Testis (tissue), 5 donors: ENCODE measurements at places on chromosomes 1 and 21. TPM values are rescaled to one million over a fixed set of nuclear protein-coding genes. Genes with fewer than 3 reads are reported as not detected.

GRCh38 chr1:42152119-42152518 is 1.1 kb upstream of the GUCA2B start:
- H3K4me1 ChIP-seq: no peaks in the 10 kb centered on the region
- no peak overlapping the region for H3K4me3 ChIP-seq
- H3K27me3 ChIP-seq: no peaks in the 10 kb centered on the region
- no peaks in the 10 kb centered on the region for H3K36me3 ChIP-seq
- DNase-seq: no peak

DNA sequence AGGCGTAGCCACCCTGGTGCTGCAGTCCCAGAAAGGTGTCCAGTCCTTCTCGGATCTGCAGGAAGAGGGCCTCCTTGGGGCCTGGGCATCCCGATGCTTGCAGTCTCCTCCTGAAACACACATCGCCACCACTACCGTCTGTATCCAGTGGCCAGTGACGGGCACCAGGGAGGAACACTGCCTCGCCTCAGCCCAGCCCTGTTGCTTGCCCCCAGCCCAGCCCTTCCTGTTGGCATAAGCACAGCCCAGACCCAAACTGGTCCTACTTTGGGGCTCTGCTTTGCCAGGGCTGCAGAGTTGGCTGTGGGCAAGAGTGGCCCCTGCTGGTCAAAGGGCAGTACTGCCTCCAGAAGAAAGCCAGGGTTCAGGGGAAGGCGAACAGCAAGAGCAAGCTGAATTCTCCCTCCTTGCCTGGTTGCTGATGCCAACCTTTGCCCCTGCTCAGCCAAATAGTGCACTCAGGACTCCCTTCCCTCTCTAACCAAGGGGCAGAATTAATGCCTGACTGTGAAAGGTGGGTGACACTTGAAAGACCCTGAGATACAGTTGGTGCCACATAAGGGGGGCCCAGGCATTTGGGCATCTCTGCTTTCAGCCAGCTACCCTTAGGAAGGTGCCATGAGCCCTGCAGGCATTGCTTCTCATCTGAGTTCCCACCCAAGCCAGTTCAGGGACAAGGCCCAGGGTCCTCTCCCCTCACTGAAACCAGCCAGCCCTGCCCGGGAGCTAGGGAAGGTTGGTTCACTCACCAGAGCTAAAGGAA is 11.1 kb upstream of the ARHGEF2 start:
- H3K27ac ChIP-seq: no peak overlapping the region
- no peaks in the 10 kb centered on the region for H3K36me3 ChIP-seq
- peak; percentile 72 for DNase-seq
- no peak overlapping the region for H3K4me3 ChIP-seq

- no peak overlapping the region for H3K27ac ChIP-seq
- H3K4me3 ChIP-seq: no peak overlapping the region
- peaks cover 10% of the 10 kb centered on the region for H3K4me1 ChIP-seq
- H3K36me3 ChIP-seq: no peaks in the 10 kb centered on the region
Observed at GRCh38 chr21:38905328-38905727, 99.6 kb downstream of the ETS2 start.

DNA sequence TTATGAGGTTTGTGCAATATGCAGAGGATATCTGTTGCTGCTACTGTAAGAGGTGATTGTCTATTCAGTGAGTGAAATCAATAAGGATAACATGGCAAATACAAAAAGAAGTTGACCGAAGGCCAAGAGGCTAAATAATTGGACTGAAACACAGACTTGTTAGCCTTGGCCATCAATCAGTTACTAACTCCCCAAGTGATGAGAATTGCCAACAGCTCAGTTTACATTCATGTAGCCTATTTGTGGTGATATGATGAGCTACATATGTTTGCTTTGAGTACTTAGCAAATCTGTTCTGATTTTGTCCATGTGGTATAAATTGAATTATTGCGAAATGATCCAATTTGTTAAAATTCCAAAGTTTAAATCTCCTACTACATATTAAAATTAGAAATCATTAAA is 68.6 kb upstream of the VAV3 start:
- H3K36me3 ChIP-seq: no peaks in the 10 kb centered on the region
- no peak overlapping the region for H3K4me3 ChIP-seq
- H3K27ac ChIP-seq: no peak overlapping the region
- no peaks in the 10 kb centered on the region for H3K4me1 ChIP-seq
- H3K27me3 ChIP-seq: no peaks in the 10 kb centered on the region
- no peak for DNase-seq

- DNase-seq: no peak
- H3K4me1 ChIP-seq: no peaks in the 10 kb centered on the region
- no peak overlapping the region for H3K4me3 ChIP-seq
- no peak overlapping the region for H3K27ac ChIP-seq
- H3K36me3 ChIP-seq: no peaks in the 10 kb centered on the region
- H3K27me3 ChIP-seq: no peaks in the 10 kb centered on the region
Observed at GRCh38 chr1:230518511-230518910, 92.4 kb upstream of the PGBD5 start.

DNA sequence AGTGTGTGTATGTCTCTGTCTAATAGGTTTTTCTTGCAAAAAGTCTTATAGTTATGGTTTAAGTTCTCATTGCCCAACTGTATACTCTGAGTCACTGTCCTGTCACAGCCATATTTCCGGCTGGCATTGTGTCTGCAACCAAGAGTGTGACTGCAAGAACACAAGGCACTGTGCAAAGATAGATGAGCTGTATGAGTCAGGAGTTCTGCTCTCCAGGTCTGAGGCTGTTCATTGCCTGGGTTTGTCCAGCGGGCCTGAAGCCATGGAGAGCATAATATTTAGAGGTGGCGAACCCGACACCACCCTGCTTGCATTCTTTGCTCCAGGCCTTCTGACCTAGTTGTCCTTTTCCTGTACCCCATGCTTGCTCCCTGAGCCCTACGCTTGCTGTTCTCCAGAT is 50.9 kb upstream of the CNIH3 start:
- H3K36me3 ChIP-seq: no peaks in the 10 kb centered on the region
- H3K27me3 ChIP-seq: no peaks in the 10 kb centered on the region
- no peak for DNase-seq
- H3K4me3 ChIP-seq: no peak overlapping the region
- H3K4me1 ChIP-seq: no peaks in the 10 kb centered on the region

DNA sequence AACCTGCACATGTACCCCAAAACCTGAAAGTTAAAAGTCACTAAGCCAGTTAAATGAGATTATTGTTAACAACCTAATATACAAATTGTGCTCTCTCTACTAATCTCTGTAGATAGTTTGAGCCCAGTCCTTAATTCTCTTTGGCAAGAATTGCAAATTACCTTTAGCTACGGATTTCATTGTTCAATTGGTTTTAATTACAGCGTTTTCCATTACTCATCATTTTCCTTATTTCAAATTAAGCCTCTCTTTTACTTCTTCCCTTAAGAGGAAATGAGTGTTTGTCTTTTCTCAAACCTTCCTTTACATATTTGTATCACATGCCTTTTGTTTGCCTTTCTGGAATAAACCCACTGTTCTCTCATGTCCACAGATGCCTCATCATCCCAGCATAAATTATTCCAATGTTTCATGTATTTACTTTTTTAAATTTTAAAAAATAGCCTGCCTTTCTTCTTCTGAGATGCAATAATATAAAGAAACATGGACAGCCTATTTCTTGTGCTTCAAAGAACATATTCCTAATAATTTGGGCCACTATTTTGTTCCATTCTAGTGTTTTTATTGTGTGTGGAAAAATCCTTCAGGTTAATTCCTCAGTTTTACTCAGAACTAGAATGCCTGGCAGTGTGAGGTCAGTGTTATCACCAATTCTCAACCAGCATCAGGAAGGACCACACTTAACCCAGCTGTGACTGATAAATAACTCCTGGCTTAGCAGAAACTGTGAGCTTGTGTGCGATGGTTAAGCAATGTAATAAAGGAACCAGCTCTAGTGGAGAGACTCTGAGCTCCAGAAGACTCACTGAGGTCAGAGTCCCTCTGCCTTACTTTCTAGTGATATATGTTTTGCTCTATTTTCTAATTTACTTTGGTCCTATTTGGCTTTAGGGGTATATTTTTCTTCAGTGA is 600.5 kb downstream of the LTN1 start:
- H3K27ac ChIP-seq: no peak overlapping the region
- no peak overlapping the region for H3K4me3 ChIP-seq
- no peak for DNase-seq
- H3K36me3 ChIP-seq: no peaks in the 10 kb centered on the region
- no peaks in the 10 kb centered on the region for H3K4me1 ChIP-seq

GRCh38 chr1:58067082-58067481 is 479.4 kb downstream of the OMA1 start:
- no peaks in the 10 kb centered on the region for H3K36me3 ChIP-seq
- peaks cover 5% of the 10 kb centered on the region for H3K4me1 ChIP-seq
- H3K27me3 ChIP-seq: no peaks in the 10 kb centered on the region
- H3K4me3 ChIP-seq: no peak overlapping the region
- no peak overlapping the region for H3K27ac ChIP-seq

DNA sequence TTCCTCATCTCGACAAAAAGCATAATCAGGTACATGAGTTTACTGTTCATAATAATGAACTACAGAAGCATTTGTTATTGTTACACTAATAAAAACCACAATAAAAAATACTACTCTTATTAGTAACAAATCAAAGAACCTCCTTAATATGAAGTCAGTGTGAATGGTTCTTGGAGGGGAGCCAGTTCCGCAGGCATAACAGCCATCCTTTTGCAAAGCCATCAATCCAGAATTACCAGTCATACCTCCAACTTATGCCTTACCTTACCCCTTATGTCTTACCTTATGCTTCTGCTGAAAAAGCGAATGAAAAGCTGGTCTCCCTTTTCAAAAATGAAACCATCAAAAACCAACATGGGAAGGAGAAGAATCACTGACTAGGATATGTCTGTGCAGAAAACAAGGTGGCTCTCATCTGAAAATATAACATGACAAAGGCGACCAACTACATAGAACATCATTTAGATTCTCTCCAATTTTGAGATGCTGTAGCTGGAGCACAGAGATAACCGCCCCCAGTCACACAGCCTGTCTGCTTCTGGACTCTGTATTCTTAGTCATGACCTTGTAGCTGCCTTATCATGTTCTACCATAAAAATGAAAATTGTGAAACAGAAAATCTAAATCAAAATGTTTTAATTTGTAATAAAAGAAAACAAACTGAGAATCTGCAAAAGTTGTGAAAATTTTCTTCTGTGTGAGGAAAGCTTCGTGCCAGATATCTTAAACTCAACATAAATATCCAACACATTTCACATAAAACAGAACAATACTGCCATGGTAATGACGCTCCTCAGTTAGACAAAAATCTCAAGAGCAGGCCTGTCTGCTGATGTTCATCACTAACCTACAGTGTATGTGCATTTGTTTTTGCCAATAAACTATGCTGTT is 438.2 kb downstream of the SMYD3 start:
- no peaks in the 10 kb centered on the region for H3K27me3 ChIP-seq
- H3K4me1 ChIP-seq: no peaks in the 10 kb centered on the region
- H3K36me3 ChIP-seq: no peaks in the 10 kb centered on the region
- no peak overlapping the region for H3K4me3 ChIP-seq
- no peak for DNase-seq

DNA sequence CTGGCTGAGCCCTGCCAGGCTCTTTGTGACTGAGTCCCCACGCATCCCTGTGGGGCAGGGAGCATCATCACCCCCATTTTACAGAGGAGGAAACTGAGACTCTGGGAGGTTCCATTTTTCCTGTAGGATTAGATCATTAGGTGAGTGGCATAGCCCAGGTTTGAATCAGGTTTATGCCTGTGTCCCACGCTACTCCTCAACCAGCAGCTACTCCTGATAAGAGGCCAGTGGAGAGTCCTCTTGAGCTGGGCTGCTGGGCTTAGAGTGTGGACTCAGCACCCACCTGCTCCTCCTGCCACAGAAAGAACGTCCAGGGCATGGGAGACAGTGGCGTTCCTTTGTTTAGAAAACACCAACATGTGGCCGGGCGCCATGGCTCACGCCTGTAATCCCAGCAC is 30.7 kb downstream of the TNFRSF1B start:
- no peaks in the 10 kb centered on the region for H3K4me1 ChIP-seq
- DNase-seq: no peak
- no peaks in the 10 kb centered on the region for H3K27me3 ChIP-seq

- DNase-seq: peak; percentile 45
- no peaks in the 10 kb centered on the region for H3K4me1 ChIP-seq
- H3K4me3 ChIP-seq: peak overlapping the region; percentile 53
- H3K36me3 ChIP-seq: no peaks in the 10 kb centered on the region
Observed at GRCh38 chr1:86110451-86111129, 46.0 kb downstream of the COL24A1 start.

DNA sequence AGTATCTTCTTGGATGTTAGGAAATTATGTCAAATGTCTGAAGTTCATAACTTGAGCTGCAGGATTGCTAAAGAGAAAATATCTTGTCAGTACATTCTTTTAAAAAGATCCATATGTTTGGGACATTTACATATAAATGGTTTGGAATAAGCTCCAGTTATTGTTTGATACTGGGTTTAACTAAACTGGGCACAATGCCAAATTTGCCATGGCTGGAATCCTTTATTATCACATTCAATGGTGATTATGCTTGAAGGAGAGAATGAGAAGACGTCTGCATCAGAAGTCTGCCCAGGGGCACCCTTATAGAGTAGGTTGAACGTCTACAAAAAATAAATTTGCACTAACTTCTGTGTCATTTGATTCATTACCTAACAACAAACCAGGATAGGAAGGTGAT is 652.5 kb downstream of the AMY1C start:
- no peak overlapping the region for H3K27ac ChIP-seq
- no peaks in the 10 kb centered on the region for H3K36me3 ChIP-seq
- no peak overlapping the region for H3K4me3 ChIP-seq

DNA sequence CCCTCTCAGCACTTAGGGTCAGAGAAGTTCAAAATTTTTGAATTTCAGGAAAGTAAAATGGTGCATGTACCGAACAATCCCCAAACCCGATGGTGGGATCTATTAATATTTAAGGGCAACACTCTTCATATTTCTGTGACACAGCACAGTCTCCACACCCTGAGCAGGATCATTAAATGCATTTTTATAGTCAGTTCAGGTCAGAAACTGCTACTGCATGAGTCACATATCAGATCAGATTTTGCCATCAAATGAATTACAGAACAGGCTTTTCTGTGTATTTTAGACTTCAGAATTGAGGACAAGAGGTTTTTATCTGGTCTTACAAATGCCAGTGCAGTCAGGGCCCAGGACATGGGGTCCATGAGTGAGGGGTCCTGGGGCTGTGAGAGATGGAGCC is 79.2 kb downstream of the RIPK4 start:
- H3K4me1 ChIP-seq: no peaks in the 10 kb centered on the region
- DNase-seq: no peak
- no peak overlapping the region for H3K4me3 ChIP-seq
- H3K27me3 ChIP-seq: no peaks in the 10 kb centered on the region
- no peaks in the 10 kb centered on the region for H3K36me3 ChIP-seq
- no peak overlapping the region for H3K27ac ChIP-seq

- DNase-seq: peak; percentile 76
- H3K27ac ChIP-seq: no peak overlapping the region
- H3K4me3 ChIP-seq: peak overlapping the region; percentile 53
- no peaks in the 10 kb centered on the region for H3K4me1 ChIP-seq
Observed at GRCh38 chr1:20343149-20343937, 52.7 kb downstream of the VWA5B1 start.

- H3K4me1 ChIP-seq: no peaks in the 10 kb centered on the region
- H3K27me3 ChIP-seq: no peaks in the 10 kb centered on the region
- H3K27ac ChIP-seq: no peak overlapping the region
- H3K36me3 ChIP-seq: no peaks in the 10 kb centered on the region
Observed at GRCh38 chr21:44919913-44920693, 596 bp downstream of the ITGB2 start.

CTNNBIP1 gene
- 48.1 TPM for total RNA-seq

JAM2 gene
- total RNA-seq: 93.5 TPM

HCRTR1 gene
- total RNA-seq: 0.31 TPM

VPS72 gene
- total RNA-seq: 31.9 TPM

TMEM240 gene
- 3.6 TPM for total RNA-seq

RGS18 gene
- total RNA-seq: 1.7 TPM
